Bronchial epithelial cell (primary cell): ENCODE measurements at places on chromosomes 2 and 18.
A peak's percentile ranks its signal among the peaks of the same experiment; 100 is the strongest.

GRCh38 chr2:169012812-169013627 is 18.1 kb downstream of the ABCB11 start:
- no peak for DNase-seq

GRCh38 chr18:60145776-60146175 is 226.8 kb downstream of the MC4R start:
- DNase-seq = no peak

- no peak for DNase-seq
Measured at GRCh38 chr18:25465152-25465732, 113.3 kb upstream of the ZNF521 start.

DNA sequence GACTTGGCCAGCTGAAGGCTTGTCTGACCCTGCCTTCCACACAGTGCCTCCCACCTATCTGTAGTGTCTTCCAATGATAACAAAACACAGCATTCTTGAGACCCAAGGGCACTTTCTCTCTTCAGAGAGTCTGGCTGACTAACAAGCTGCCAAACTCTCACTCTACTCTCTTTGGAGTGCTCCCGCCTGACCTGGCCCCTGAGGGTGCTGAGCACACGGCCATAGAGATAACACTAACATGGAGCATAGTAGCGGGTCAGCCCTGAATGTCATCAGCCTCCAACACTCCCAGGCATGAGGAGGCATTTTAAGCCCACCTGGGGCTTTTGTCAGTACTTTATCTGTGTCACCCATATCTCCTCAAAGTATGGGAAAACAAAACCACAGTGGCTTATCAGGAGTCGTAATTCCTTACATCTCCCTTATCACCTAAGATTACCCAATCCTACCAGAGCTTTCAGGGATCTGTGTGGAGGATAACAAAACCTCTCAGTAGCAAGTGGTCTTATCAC is 160.3 kb upstream of the TCF4 start:
- no peak for DNase-seq

DNA sequence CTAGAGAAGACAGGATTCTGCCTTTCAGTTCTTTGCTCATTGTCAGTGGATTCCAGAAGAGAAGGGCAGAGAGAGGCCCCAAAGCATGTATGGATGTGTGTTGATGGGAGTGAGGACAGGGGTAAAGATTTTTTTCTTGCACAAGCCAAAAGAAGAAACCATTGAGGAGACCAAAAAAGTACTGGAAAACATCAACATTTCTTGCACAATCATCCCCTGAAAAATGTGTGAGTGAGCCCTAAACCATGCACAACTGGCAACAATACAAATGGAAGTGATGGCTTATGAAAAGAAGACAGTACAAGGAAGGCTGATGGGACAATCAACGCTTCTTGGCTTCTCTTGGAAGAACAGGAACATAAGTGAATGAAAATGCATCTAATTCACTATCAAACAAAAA is 5.6 kb upstream of the SMAD7 start:
- peak; percentile 66 for DNase-seq

- no peak for DNase-seq
Measured at GRCh38 chr2:239589270-239589825, 188.5 kb upstream of the HDAC4 start.

DNA sequence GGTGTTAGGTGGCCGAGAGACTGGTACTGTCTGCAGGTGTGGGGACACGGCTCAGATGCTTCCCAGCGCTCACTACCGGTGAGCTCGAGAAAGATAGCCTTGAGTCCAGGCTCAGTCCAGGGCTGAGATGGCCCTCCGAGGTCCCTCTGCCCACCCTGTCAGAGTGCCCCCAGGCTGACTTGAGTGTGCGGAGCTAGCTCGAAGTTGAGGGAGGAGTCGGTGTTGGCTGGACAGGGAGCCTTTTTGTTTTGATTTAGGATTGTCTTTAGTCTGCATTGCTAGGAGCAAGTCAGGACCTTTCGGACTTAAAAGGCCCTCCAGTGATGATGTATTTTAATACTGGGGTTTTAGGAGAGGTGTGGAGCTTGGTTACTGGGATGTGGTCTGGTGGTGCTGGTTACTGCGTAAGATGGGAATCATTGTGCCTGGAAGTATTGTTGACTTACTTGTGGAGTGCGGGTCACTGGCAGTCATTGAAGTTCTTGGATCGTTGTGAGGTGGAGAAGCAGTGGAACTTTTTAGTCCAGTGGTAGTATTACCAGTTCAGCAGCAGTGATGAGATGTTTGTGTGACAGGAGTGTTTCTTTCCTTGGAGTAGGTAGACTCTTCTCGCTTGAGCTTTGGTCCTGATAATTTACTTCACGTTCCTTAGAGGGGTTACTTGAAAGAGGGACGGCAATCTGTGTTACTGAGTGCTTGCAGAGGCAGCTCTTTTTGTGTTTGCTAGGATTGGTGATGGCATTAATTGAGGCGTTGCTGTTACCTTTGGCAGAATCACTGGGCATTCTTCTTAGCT is 633 bp downstream of the KIAA1328 start:
- DNase-seq = peak; percentile 33

DNA sequence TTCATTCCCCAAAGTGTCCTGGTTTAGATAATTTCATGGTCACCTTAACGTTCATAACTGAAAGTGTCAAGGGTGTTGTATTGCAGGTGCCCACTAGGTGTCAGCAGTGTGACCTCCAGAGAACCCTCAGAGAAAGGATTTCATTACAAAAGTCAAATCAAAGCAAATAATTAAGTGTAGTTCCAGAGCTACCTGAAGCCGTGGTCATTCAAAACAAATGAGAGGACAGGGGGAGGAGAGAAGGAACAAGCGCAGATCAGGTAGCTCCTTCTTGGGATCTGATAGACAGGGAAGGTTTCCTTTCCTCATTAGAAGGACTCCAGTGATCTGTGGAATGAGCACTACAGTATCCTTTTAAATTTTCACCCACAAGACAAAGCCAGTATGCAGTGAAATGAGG is at the start of gene SLC9A4:
SLC9A4 (plus strand) TSS at position 207 of the 400 bp plus-strand sequence. CDS start 534 bp downstream, outside the sequence.
- DNase-seq = peak; percentile 55

- no peak for DNase-seq
Measured at GRCh38 chr18:39635966-39636365, 2070.4 kb upstream of the CELF4 start.

DNA sequence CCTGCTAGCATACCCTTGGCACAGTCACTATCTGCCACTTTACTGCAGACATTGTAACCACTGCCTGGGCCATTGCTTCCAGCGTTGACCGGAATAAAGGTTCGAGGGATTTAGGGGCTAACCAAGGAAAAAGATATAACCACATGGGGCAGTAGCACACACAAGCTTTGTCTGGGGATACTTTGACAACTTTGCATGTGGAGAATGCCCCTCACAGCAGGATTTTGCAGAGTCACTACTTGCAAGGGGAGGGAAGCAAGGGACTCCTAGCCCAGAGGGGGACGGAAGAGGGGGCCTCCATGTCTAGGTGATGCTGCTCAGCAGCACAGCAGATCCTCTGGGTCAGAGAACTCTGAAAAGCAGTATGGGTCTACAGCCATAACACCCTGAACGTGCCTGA is 138.7 kb downstream of the SPP2 start:
- DNase-seq = no peak

- DNase-seq = no peak
Measured at GRCh38 chr2:224038830-224039079, 331 bp downstream of the SERPINE2 start.

DNA sequence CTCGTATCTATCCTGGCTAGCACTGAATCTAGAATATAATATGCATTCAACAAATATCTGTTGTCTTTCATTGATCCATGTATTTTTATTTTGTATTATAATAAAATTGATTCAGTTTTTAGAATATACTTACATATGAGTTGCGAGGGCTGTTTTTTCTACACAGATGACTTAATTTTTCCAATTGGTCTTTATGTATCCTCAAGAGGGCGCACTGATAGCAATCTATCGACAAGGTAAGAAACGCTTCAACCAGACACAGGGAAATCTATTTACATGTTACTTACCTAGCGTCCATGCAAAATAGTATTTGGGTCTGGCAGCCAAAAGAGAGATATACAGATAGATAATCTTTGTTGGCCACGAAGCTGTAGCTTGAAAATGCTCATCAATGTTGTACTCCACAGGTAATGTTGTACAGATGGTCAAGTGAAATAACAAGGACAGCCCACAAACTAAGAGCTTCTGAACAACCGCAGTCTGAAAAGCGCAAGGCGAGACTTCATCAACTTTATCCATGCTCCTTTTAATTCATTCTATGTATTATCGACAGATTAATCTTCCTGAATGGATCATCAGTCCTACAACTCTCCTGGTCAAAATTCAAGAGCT is 35.5 kb upstream of the KIDINS220 start:
- DNase-seq = peak; percentile 59

GRCh38 chr2:196390243-196391148 is 219.1 kb upstream of the STK17B start:
- no peak for DNase-seq

- DNase-seq = no peak
Measured at GRCh38 chr2:88113069-88113468, 14.8 kb downstream of the FABP1 start.

GRCh38 chr2:191636235-191636543 is 41.7 kb upstream of the NABP1 start:
- DNase-seq = peak; percentile 83

DNA sequence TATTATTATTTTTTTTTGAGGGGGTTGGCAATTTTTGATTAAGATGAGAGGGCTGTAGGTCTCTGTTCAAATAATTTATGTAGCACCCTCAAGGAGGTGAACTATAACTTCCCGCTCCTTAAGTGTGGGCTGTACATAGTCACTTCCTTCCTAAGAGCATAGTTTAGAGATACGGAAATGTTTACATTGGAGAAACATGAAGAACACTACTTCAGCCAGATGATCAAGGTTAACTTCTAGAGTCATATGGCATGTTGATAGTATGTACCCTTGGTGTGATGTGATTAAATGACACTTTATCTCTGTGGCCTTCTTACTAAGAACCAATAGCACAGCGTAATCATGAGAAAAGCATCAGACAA is 93.7 kb downstream of the MIB1 start:
- DNase-seq = no peak

DNA sequence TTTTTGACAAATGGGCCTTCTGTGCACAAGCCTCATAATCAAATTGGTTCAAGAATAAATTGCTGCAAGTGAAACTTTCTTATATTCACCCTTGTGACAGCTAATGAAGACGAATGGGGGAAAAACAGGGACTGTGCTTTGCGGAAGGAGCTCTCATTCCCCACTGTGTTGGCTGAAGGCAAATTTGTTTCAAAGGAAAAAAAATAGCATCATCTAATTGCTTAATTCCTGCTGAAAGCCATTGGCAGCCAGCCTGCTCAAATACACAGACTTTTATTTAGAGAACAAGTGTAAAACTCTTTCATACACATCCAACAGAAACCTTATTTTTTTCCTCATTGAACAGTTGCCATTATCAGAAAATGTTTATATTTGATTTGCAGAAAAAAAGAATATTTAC is 172.3 kb downstream of the ARL6IP6 start:
- DNase-seq = no peak

DNA sequence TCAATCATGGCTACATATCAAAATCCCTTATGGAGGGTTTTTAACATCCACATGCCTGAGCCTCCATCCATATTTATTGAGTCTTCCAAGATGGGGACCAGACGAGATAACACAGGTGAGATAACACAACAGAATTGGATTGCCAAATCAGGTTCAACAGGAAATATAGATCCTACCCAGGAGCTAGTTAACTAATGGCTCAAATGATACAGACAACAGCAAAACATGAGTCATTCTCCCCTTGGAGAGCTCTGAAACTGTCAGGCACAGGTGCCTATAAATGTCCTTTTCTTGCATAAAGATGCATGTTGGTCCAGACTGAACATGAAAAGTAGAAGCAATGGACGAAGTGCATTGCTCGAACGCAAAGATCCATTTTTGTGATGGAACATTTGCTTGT is 202.2 kb downstream of the CDH20 start:
- peak; percentile 51 for DNase-seq

DNA sequence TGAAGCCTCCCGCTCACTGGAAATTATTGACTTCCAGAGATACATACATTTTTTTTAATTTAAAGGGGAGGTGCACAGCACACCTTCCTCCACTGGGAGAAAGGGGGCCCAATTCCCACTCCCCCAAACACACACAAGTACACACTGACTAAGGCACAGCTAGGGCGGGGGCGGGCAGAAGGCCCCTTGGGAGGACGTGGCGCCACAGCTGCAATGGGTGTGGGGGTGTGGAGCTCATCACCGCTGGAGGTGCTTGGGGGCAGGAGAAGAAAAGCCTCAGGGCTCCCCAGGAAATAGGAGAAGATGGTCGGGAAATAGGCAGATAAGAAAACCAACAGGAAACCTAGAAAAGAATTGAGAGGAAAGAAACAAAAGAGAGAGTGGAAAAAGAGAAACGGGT is 127.3 kb upstream of the FAM98A start:
- no peak for DNase-seq

DNA sequence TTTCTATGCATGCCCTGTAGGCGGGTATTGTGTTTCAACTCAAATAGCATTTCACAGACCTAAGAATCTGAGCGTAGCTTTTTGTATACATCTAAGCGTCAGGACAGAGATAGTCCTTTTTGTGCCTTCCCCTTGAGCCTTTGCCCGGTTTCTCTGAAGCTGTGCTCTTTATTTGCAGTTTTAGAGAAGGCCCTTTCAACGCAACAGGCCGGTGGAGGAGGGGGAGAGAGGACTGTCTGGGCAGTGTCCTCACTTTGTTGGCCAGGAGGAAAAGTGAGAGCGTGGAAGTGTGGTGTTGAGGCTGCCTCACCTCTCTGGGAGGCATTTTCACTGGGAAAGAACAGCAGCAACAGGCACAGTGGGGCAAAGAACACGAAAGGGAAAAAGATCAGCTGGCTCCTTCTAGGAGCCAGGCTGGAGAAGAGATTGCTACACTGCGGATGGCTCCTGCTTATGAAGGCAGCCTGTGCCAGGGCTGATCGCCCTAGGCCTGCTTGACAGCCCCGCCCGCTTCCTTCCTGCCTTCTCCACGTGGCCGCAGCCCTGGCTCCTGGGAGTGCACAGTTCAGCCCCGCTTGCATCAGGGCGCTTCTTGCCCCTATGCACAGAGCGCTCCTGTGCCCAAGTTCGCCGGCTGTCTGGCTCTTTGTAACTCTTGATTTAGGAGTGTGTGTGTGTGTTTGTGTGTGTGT is 195.6 kb upstream of the POU3F3 start:
- no peak for DNase-seq

DNA sequence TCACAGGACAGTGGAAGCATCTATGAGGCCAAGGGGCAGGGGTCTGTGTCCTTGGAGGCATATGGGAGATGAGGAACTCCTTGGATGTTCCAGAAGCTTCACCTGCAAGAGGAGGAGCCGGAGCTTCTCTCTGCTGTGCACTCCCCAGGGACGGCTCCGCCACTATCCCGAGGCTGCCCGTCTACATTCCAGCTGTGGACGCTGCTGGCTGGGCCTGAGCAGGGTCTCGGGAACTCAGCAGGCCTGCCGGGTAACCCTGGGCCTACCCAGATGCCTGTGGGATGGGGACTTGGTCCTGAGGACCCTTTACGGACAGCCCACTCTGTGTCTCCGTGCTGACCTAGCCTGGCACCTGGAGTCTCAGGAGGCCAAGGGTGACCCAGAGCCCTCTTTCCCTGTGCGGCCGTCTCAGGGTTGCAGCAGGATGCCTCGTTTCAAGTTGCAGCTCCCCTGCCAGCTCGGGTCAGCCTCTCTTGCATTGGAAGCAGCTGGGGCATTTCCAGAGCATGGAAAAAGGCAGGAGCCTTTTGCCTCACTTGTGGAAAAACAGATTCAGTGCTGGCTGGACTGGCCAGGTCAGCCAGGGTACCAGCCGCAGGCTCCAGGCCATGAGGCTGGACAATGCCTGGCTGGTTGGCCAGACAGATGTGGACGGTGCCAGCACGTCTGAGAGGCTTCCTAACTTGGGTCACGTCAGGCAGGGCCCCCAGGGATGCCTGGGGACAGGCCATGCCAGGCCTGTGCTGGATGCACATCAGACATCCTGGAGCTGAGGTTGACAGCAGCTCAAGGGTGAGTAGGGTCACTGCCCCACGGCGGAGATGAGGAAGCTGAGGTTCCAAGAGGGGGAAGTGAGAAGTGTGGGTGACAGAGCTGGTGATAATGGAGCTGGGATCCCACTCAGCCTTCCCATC is 41.5 kb downstream of the SCTR start:
- DNase-seq = no peak
